M059J (cell line): ENCODE measurements at places on chromosomes 2 and 18. TPM values are rescaled to one million over a fixed set of nuclear protein-coding genes. Genes with fewer than 3 reads are reported as not detected.
A peak's percentile ranks its signal among the peaks of the same experiment; 100 is the strongest.

SIX3 gene
- total RNA-seq = not detected in 2 replicates

CLIP4 gene
- total RNA-seq = 10.8 and 15.9 TPM in 2 replicates

KIAA2012 gene
- not detected in 2 replicates for total RNA-seq

TMEM247 gene
- total RNA-seq = not detected in 2 replicates

- no peak for DNase-seq
These were observed 15.6 kb downstream of the IL18RAP start for GRCh38 chr2:102438578-102438977.

DNA sequence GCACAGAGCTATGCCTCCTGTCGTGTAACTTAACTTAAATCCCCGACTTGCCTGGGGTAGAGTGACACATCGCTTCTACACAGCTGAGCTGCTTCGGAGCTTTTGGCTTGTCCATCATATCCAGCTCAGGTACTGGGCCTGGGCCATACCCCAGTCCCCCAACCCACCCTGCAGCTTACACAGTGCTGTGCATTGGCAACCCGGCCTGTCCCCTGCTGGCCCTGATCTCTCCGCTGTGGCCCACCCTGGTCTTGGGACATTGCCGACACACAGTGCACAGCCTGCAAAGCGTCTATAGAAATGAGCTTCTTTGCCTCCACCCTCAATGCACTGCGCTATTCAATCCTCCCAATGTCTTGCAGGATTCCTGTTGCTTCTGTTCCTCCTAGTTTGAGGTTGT, 342.8 kb upstream of the RAB6C start:
- DNase-seq = no peak

DNA sequence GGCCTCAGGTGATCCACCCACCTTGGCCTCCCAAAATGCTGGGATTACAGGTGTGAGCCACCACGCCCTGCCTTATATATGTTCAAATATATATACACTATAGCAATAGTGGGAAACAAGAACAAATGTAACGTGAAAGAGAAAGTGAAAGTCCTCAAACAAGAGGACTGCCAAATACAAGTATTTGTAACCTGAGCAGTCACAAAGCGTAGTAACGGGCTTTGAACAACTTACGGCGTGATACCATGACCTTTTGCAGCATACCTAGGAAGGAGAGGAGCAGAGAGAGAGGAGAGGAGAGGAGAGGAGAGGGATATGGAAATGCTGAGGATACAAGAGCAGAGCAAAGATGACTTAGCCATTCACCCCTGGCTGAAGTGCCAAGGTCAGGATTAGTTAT, 113.8 kb upstream of the RGPD4 start:
- peak; percentile 65 for DNase-seq

DNA sequence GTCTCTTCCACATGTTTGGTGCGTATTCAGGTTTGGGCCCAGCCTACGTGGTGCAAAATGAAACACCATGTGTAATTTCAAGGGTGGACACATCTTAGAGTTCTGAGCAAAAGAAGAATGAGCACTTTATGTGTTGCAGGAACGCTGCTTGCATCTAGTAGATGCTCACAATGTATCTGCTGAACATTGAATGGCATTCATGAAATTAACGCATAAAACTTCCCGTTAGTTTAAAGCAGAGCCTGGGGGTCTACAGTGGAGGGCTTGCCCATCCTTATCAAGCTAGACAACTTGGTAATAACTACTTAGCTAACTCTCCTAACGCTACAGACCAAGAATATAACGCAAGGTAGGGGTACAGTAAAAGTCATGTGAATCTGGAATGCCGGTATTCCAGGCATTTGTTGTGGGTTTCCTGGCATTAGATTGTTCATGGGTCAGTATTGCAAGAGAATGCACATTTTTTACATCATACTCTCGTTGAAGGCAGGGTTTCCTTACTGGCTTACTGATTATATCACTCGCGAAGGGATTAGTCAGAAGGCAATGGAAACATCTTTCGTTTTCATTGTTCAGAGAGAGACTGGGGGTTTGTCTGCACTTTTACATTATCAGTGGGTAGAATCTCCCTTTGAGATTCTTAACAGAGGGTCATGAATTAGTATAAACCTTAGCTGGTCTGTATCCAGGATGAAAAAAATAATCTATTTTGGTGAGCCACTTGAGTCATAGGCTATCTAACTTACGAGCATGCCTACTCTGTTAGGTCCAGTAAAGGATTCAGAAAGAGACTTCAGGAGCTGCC, 229.5 kb upstream of the EPAS1 start:
- DNase-seq = peak; percentile 98

DNA sequence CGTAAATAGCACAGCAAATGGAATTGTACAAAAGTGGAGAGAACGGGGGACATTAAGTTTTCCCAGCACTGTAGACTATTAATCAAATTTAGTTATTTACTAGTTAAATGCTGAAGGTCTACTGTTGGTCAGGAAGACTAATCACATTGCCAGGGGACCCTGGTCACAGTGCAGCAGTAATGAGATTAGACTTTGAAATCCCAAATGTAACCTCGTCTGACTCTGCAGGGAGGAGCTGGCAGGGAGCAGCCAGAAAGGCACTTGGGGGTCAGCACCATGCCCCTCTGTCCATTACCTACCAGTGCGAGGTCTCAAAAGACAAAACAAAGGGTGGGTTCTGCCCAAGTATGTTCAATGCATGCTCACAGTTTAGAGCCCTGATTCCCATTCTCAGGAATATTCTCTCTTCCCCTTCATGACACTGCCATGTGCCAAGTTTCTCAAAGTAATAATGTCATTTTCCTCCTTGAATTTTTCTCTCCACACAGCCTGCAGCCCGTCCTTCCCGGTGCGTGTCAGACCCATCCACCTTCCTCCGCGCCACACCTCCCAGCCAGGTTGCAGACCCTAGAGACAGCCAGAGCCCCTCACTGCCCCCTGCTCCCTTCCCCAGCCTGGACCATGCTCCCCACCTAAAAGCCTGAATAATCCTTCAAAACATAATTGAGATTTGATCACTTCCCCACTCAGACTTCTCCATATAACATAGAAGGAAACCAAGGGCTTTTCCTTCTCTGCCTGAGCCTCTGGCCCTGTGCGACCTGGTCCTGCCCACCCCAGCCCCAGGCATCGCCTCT, 52.5 kb downstream of the TMEM18 start:
- DNase-seq = no peak

DNA sequence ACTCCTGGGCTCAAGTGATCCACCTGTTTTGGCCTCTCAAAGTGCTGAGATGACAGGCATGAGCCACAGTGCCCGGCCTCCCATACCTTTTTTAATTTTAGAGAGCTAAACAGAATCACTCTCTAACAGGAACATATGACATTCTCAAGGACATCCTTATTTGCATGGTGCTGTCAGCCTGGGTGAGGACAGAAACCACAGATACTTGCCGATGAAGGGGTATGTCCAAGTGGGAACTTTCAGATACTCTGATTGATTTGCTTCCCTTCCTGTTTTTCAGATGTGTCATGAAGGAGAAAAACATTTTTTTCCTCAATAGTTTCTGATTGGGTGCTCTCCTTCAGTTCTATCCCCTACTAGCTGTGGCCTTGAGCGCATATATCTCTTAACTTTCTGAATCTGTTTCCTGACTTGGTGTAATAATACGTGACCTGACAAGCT, 49.6 kb downstream of the MYO3B start:
- DNase-seq = no peak

DNA sequence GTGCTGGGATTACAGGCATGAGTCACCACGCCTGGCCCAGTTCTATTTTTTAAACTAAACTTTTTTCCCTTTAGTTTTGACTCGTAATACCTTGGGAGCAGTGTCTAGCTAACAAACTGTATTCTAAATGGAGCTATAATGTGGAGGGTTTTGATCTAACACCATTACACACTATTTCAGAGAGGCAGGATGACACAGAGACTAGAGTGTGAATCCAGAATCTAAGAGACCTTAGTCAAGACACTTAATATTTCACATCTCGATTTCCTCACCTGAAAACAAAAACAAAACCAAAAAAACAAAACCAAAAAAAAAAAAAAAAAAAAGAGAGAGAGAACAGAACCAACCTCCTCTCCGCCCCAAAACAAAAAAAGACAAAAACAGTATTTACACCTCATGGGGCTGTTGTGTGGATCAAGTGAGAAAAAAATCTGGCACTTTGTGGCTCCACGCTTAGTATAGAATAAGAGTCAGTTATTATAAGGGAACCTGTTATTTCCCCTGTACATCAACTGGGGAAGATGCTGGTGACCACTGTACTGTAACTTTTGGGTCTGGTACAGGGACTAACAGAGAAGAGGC, 31.3 kb downstream of the DARS1 start:
- DNase-seq = no peak

DNA sequence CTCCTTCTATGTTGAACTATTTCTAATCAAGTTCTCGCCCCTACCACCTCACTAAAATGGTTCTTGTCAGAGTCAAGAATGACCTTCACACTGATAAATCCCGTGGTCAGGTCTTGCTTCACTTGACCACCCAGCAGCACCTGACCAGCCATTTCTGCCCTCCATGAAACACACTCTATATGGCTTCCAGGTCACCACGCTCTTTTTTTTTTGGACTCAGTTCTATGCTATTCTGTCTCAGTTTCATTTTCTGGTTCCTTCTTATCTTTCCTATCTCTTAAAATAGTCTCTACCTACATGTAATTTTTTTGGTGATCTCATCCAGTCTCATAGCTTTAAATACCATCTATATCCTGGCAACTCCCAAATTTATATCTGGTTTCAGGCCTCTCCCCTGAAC, 11.4 kb downstream of the EIF2AK3 start:
- no peak for DNase-seq

DNA sequence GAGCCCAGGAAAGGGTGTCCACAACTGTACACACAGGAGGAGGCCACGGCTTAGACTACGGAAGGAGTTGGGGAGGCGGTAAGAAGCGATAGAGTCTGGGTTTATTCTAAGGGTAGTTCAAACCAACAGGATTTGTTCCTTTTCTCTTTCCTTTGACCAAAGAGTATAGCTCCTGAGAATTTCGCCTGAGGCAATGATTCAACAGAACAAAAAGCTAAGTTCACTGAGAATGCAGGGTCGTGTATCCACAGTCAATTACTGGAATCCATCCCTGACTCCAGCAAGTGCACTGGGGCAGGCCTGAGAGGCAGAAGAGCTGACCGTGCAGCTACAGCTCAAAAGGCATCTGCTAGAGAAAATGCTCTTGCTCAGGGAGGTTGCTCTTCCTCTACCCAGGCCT, 140.9 kb downstream of the TFCP2L1 start:
- DNase-seq = peak; percentile 14

DNA sequence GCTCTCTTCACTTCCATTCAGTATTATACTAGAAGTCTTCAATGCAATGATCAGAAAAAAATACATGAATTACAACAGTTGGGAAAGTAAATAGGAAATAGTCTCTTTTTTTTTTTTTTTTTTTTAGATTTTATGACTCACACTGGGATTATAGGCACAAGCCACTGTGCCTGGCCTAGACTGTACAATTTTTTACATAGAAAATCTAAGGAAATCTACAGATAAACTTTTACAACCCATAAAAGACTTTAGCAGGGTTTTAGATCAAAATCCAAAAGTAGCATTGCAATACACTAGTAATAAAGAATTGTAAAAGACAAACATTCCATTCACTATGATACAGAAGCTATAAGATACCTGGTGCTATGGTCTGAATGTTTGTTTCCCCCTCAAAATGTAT, 39.0 kb downstream of the CFAP221 start:
- DNase-seq = no peak

GRCh38 chr2:219496825-219497494, 1.7 kb upstream of the GMPPA start:
- no peak for DNase-seq

DNA sequence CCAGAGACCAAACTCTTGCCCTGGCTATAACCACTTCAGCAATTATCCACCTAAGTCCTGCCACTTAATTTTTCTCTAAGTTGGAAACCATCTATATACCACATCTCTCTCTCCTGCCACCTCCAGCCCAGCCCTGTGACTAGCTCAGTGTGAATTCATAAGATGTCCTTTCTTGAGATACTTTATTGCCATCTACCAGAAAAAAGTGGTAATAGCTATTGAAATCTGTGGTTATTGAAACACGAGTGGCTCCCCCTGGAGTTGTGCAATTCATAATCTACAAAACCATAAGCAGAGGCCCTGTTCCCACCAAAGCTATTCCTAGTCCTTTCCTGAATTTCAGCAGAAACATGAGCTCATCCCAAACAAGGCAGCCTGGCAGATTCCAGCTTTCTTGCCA, 324.0 kb downstream of the TXNL1 start:
- DNase-seq = peak; percentile 55

DNA sequence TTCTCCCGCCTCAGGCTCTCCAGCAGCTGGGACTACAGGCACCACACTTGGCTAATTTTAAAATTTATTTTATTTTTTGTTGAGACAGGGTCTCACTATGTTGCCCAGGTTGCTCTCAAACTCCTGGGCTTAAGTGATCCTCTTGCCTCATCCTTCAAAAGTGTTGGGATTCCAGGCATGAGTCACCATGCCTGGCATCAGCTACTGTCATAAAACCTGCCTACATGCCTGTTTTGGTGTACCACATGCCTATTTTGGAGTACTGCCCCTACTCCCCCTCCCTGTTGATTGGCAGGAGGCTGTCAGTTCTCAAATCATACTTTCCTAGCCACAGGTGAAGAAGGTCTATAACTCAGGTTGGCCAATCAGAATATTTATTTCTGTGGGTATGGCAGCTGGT, 64.0 kb downstream of the CHST9 start:
- DNase-seq = peak; percentile 71

DNA sequence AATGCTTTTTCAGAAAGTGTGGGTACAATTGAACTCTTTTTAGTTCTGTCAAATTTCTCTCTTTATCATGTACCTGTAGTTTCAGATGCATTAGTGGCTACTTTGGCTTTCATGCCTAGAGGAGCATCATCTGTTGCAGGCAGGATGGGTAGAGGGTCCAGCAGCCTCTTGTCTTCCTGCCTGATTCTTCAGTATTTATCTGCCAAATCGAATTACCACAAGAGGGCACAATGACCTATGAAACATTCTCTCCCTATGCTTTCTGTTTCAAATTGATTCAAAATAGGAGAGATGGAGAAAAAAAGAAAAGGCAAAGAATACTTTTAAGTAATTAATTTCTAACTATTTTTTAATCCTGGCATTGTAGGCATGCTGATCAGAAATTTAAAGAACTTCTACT, 477.2 kb downstream of the TRIB2 start:
- peak; percentile 17 for DNase-seq

DNA sequence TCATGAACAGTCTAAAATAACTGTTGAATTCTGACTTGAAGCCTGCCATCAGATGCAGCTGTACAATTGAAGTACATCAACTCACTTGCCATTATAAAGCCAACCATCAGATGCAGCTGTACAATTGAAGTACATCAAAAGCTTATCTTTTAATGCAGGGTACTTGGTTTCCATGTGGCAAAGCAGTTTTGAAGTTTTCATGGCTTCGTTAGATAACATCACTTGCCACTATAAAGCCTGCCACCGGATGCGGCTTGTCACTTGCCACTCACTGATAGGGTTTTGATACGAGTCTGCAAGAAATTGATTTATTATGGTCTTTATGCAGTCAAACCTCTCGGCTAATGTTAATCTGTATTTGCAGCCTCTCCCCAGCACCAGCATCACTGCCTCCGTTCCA, 1605.8 kb downstream of the SUCLG1 start:
- no peak for DNase-seq

GRCh38 chr2:63497576-63497975, 90.7 kb downstream of the WDPCP start:
- DNase-seq = no peak

- no peak for DNase-seq
These were observed 468 bp downstream of the PIKFYVE start for GRCh38 chr2:208266553-208266893.
